ENCODE measurements at places on chromosomes 2 and 18. TPM values are rescaled to one million over a fixed set of nuclear protein-coding genes. Genes with fewer than 3 reads are reported as not detected.
A peak's percentile ranks its signal among the peaks of the same experiment; 100 is the strongest.

- H3K4me3 ChIP-seq = no peak overlapping the region
- no peak overlapping the region for H3K27ac ChIP-seq
These were observed 54.8 kb upstream of the FRZB start for GRCh38 chr2:182921234-182921633.

GRCh38 chr2:191150600-191151330 is at the start of gene STAT4:
TSS of gene STAT4 (minus strand) at chr2:191150994. CDS start at chr2:191148203, 2,791 bp downstream.
- no peak for DNase-seq
- peaks cover 8% of the 10 kb centered on the region for H3K4me1 ChIP-seq
- H3K36me3 ChIP-seq = no peaks in the 10 kb centered on the region
- peak within 1 kb of the TSS; percentile 76 for H3K4me3 ChIP-seq
- peaks cover 37% of the 10 kb centered on the region for H3K27me3 ChIP-seq
- peak within 1 kb of the TSS; percentile 86 for H3K27ac ChIP-seq

DNA sequence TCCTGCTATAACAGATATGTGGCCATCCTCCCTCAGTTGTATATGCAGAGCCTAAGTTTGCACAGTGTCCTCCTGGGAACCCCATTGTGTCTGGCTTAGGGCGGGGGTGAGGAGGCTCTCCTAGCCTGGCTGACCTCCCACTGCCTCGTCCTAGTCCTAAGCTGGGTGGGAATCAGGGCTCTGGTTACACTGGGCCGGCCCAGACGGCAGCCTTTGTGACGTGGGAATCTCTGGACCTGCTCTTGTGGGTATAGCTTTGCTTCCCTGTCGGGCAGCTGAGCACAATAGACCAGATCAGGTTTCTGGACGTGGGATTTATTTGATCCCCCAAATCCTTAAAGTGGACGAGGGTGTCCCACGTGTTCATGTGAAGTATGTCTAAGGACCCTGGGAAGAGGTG is 2.9 kb downstream of the ACKR3 start:
- peak overlapping the region; percentile 88 for H3K4me3 ChIP-seq
- peak overlapping the region; percentile 77 for H3K27ac ChIP-seq

GRCh38 chr2:105383432-105384166 is 15.3 kb downstream of the FHL2 start:
- no peaks in the 10 kb centered on the region for H3K4me1 ChIP-seq
- H3K27ac ChIP-seq = no peak overlapping the region
- no peak for DNase-seq

- peaks cover 53% of the 10 kb centered on the region for H3K4me1 ChIP-seq
- H3K36me3 ChIP-seq = peaks cover 2% of the 10 kb centered on the region
- peak overlapping the region; percentile 67 for H3K4me3 ChIP-seq
- peak overlapping the region; percentile 94 for H3K27ac ChIP-seq
- H3K27me3 ChIP-seq = no peaks in the 10 kb centered on the region
- no peak for DNase-seq
These were observed 102.6 kb downstream of the RTN4 start for GRCh38 chr2:54947646-54948045.

DNA sequence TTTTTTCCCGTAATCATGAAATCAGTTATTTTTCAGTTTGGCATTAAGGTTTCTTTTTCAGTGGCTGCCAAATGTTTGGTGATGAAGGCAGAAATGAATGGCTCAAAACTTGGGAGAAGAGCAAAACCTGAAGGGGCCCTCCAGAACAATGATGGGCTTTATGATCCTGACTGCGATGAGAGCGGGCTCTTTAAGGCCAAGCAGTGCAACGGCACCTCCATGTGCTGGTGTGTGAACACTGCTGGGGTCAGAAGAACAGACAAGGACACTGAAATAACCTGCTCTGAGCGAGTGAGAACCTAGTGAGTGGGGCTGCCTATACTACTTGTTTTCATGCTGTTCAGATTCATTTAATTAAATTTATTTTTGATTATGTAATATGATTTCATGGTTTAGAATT is 29.2 kb upstream of the MSH2 start:
- no peaks in the 10 kb centered on the region for H3K36me3 ChIP-seq
- H3K27ac ChIP-seq = no peak overlapping the region
- DNase-seq = peak; percentile 16
- peaks cover 14% of the 10 kb centered on the region for H3K4me1 ChIP-seq
- H3K27me3 ChIP-seq = peaks cover 19% of the 10 kb centered on the region

GRCh38 chr2:235518322-235519090 is 24.7 kb downstream of the AGAP1 start:
- no peak overlapping the region for H3K27ac ChIP-seq
- no peaks in the 10 kb centered on the region for H3K27me3 ChIP-seq
- no peaks in the 10 kb centered on the region for H3K36me3 ChIP-seq
- H3K4me1 ChIP-seq = peaks cover 30% of the 10 kb centered on the region

DNA sequence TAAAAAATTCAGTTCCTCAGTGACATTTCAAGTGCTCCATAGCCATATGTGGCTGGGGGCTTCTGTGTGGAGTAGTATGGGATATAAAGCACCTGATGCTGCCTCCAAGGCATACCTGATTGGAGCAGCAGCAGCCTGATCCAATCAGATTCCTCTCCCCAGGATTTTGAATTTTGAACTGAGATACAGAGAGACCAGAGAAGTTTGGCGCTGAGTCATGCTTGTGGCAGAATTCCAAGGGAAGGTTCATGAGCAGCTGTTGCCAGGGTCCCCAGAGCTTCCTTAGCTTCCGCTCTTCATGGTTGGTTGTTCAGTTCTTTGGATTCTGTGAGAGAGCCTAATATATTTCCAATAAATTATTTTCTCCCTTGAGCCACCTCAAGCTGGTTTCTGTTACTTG is 29.0 kb upstream of the CFAP36 start:
- no peak overlapping the region for H3K4me3 ChIP-seq
- no peak overlapping the region for H3K27ac ChIP-seq
- H3K36me3 ChIP-seq = no peaks in the 10 kb centered on the region
- no peak for DNase-seq

- H3K36me3 ChIP-seq = peaks cover 13% of the 10 kb centered on the region
- DNase-seq = no peak
- H3K4me1 ChIP-seq = peaks cover 16% of the 10 kb centered on the region
These were observed 46.5 kb upstream of the NFU1 start for GRCh38 chr2:69483696-69484095.

DNA sequence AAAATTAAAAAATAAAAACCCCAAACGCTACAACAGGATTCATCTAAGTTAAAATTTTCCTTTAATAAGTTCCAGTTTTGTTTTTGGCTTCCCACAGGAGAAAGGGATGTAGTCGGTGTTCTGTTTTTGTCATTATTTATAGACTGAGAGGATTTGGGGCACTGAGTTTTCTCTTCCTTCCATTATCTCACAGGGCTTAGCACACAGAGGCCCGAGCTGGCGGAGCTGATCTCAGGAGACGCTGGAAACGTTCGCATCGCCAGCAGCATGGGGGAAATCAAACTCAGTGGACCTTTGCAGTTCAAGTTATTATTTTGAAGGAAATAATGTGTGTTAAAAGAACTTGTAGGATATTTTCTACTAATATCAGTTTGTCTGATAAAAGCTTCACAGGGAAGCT is 669.7 kb upstream of the SALL3 start:
- no peak overlapping the region for H3K4me3 ChIP-seq
- no peaks in the 10 kb centered on the region for H3K36me3 ChIP-seq
- H3K4me1 ChIP-seq = peaks cover 10% of the 10 kb centered on the region
- DNase-seq = no peak
- H3K27ac ChIP-seq = no peak overlapping the region
- no peaks in the 10 kb centered on the region for H3K27me3 ChIP-seq

- H3K4me1 ChIP-seq = peaks cover 14% of the 10 kb centered on the region
- no peak overlapping the region for H3K27ac ChIP-seq
- H3K36me3 ChIP-seq = peaks cover 8% of the 10 kb centered on the region
These were observed 187.3 kb downstream of the VAPA start for GRCh38 chr18:10100941-10101701.

DNA sequence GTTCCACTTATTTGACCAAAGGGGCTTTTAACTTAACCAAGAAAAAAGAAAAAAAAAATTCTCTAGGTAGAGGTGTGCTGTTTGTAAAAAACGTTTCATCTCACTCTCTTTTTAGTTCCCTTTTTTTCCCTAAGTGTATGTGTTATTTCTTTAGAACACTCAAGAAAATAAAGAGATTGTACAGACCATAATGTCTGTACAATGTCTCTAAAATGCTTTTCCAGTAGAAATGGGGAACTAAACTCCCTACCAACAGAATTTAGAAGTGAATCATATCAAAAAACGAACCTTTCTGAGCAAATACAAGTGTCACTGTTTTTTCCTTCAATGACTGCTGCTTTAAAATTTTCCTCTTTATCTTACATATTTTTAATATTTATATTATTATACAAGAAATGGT is 72.0 kb downstream of the CDH7 start:
- H3K4me1 ChIP-seq = no peaks in the 10 kb centered on the region
- no peak overlapping the region for H3K4me3 ChIP-seq
- H3K27ac ChIP-seq = no peak overlapping the region
- peaks cover 8% of the 10 kb centered on the region for H3K36me3 ChIP-seq
- H3K27me3 ChIP-seq = no peaks in the 10 kb centered on the region

- peaks cover 4% of the 10 kb centered on the region for H3K36me3 ChIP-seq
- no peaks in the 10 kb centered on the region for H3K27me3 ChIP-seq
- no peaks in the 10 kb centered on the region for H3K4me1 ChIP-seq
- no peak overlapping the region for H3K27ac ChIP-seq
- no peak overlapping the region for H3K4me3 ChIP-seq
These were observed 59.7 kb downstream of the CYP1B1 start for GRCh38 chr2:38016219-38016618.

GRCh38 chr2:233450864-233451575 is 96.7 kb downstream of the DGKD start:
- peaks cover 15% of the 10 kb centered on the region for H3K4me1 ChIP-seq
- DNase-seq = no peak
- no peak overlapping the region for H3K4me3 ChIP-seq
- H3K27ac ChIP-seq = peak overlapping the region; percentile 43
- H3K36me3 ChIP-seq = peaks cover 7% of the 10 kb centered on the region
- H3K27me3 ChIP-seq = no peaks in the 10 kb centered on the region

DNA sequence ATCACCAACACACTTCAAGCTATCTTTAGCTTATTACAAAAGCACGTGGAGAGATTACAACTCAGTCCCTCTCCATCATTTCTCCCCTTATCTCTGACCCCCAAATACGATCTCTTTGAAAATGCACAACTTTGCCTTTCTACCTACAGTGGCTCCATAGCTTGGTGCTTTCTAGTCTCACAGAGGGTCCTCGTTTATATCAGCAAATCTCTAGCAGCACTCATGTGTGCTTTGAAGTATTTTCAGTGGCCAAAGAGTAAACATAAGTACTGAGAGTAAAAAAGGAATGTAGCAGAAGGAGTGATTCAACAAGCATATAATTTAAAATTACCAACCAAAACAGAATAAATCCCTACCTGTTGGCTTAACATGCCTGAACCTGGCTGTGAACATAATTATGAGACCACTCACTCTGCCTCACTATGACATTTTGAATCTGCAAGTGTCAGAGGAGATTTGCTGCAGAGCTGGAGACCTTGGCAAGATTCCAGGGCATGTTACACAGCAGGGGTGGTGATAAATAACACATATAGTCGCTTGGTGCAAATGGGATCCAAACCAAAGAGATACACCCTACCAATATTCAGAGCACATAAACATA is 54.6 kb downstream of the LAMA3 start:
- no peaks in the 10 kb centered on the region for H3K27me3 ChIP-seq
- DNase-seq = no peak
- no peaks in the 10 kb centered on the region for H3K4me1 ChIP-seq
- no peaks in the 10 kb centered on the region for H3K36me3 ChIP-seq

GRCh38 chr2:205763708-205764211 is 81.5 kb downstream of the NRP2 start:
- H3K4me3 ChIP-seq = peak overlapping the region; percentile 76
- peaks cover 36% of the 10 kb centered on the region for H3K4me1 ChIP-seq
- DNase-seq = peak; percentile 78
- H3K27me3 ChIP-seq = no peaks in the 10 kb centered on the region

GRCh38 chr2:161344692-161345091 is 36.5 kb downstream of the PSMD14 start:
- no peak overlapping the region for H3K27ac ChIP-seq
- H3K4me1 ChIP-seq = no peaks in the 10 kb centered on the region
- H3K36me3 ChIP-seq = peaks cover 34% of the 10 kb centered on the region
- DNase-seq = no peak
- H3K4me3 ChIP-seq = no peak overlapping the region

- no peak overlapping the region for H3K27ac ChIP-seq
- no peaks in the 10 kb centered on the region for H3K27me3 ChIP-seq
- no peak for DNase-seq
These were observed 378.7 kb downstream of the RBM43 start for GRCh38 chr2:150882751-150883612.

DNA sequence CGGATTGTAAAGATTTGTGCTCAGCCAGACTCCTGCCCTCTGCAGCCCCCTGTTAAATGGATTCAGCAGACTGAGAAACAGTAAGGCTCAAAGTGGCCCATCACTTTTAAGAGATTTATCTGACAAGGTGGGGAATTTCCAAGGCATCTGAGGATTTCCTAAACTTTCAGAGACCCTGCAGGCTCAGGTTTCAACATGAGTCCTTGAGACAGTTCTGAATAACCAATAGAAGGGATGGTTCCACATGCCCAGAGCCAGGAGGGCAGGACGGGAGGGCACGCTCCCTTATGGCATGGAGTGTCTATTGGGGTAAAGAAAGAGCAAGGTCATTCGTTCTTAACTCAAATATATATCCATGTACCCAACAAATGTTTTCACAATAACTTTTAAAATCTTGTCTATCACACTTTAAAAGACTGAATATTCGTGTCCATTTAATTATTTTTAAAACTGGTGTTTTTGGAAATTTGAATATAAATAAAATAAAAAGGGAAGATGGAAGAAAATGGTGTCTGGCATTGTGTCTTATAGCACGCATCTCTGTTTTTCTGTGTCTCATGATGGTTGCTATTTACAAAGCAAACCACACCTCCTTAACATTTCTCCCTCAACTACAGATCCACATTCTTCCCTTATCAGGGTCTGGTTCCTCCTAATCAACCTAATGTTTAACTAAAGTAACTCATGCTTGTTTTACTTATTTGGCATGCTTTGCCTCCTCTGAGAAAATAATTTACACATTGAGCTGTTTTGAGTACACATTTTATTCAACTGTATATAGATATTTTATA is 56.0 kb upstream of the DSG1 start:
- no peaks in the 10 kb centered on the region for H3K36me3 ChIP-seq
- DNase-seq = no peak
- no peak overlapping the region for H3K4me3 ChIP-seq
- no peaks in the 10 kb centered on the region for H3K4me1 ChIP-seq
- no peak overlapping the region for H3K27ac ChIP-seq

GRCh38 chr2:238247002-238247822 is 7.4 kb upstream of the HES6 start:
- H3K36me3 ChIP-seq = peaks cover 5% of the 10 kb centered on the region
- H3K27ac ChIP-seq = no peak overlapping the region
- H3K4me3 ChIP-seq = no peak overlapping the region
- no peaks in the 10 kb centered on the region for H3K27me3 ChIP-seq

DNA sequence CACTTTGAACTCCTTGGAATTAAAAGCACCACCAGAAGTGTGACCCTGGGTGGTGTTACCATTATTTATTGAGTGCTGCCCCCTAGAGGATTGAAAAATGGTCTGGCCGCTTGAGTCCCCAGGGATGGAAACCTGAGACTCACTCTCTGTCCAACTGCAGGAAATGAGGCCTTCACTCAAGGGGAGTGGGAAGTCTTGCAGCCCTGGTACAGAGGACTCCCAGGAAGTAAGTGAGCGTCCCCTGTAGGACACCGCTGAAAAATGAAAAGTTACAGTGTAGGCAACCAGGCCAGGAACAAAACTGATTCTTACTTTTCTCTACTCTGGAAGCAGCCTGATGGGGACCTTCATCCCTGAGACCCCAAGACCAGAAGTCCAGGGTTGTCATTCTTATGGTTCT is 2.2 kb upstream of the NRP2 start:
- H3K36me3 ChIP-seq = no peaks in the 10 kb centered on the region
- DNase-seq = peak; percentile 74
- H3K4me1 ChIP-seq = peaks cover 46% of the 10 kb centered on the region
- peaks cover 33% of the 10 kb centered on the region for H3K27me3 ChIP-seq

Gene FAHD2A
- total RNA-seq = 42.2 TPM

Gene PARD6G
- total RNA-seq = 28.3 TPM

Gene AAMP
- total RNA-seq = 76.6 TPM

Gene PDE1A
- total RNA-seq = 27.4 TPM

Gene RAX
- not detected for total RNA-seq

Gene SLC16A14
- total RNA-seq = 14.2 TPM

Data from neural crest cell (in vitro differentiated cells).